Globus pallidus (tissue), 1 donor: ENCODE measurements at places on chromosomes 5 and 9.

DNA sequence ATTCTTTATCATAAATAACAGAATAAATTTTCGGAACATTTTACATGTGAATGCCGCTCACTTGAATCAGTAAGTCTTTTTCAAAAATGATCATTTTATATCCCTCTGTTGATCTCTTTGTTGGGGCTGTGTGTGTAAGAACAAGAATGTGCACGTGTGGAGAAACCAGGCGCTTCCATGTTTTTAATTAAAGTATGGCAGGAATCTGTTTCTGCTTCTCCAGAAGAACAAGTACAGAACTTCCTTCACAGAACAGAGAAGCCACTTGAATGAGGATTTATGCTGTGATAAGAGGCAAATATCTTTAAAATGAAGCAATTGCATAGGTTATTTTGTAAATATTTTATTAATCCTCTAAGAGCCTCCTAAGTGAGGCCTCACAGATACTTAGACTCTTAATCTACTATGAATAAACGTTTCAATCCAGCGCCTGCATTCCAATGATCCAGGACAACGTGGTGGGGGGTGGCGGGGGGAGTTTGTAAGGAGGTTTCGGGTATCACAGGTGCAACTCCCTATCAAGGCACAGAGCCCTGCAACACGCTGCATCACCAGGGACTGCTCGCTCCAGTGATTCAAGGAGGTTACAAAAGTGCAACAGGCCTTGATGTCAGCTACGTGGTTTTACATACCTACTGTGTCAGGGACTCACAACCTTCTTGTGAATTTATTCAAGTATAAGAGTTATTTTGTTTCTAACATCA is 409.2 kb downstream of the BNC2 start:
- no peak for DNase-seq

DNA sequence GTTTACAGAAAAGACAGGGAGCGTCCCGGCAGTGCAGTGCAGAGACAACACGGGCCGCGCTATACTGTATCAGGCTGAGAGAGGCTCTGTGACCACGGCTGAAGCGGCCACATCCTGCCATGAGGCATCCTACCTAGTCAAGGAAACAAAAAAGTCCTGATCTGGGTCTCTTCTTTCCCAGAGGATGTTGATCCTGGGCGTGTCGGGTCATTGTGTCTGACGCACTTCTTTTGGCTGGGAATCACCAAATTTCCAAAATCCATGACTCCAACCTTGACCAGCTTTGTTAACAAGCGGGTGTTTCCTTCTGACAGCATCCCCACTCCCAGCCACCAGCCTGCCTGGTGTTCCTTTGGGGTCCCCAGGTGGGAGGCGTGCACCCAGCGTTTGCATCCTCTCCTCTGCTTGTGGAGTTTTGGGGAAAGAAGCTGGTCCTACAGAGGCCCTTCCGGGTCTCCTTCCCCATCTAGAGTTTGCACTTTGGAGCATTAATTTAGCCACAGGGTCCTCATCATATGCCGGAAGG is 91.4 kb upstream of the RAI14 start:
- DNase-seq, result no peak

- no peak for DNase-seq
Observed at GRCh38 chr9:109771087-109771486, 8.9 kb upstream of the PALM2AKAP2 start.

- no peak for DNase-seq
Observed at GRCh38 chr5:113256671-113257452, 177.9 kb downstream of the TSSK1B start.

DNA sequence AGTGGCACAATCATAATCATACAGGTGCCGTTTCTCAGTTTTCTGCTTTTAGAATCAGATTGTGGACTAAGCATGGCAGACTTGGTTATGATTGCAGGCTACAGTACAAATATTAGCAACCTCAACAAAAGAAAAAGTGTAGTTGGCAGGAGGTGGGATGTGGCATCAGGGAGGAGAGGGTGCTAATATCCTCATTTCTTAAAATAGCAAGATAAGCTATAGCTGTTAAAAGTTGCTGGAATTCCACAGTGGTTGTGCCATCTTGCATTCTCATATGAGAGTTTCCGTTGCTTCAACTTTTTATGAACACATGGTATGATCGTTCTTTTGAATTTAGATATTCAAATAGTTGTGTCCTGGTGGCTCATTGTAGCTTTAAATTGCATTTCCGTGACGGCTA is 21.4 kb downstream of the PIP5K1B start:
- DNase-seq, result no peak

- DNase-seq, result no peak
Observed at GRCh38 chr9:107650995-107651394, 161.4 kb upstream of the KLF4 start.

DNA sequence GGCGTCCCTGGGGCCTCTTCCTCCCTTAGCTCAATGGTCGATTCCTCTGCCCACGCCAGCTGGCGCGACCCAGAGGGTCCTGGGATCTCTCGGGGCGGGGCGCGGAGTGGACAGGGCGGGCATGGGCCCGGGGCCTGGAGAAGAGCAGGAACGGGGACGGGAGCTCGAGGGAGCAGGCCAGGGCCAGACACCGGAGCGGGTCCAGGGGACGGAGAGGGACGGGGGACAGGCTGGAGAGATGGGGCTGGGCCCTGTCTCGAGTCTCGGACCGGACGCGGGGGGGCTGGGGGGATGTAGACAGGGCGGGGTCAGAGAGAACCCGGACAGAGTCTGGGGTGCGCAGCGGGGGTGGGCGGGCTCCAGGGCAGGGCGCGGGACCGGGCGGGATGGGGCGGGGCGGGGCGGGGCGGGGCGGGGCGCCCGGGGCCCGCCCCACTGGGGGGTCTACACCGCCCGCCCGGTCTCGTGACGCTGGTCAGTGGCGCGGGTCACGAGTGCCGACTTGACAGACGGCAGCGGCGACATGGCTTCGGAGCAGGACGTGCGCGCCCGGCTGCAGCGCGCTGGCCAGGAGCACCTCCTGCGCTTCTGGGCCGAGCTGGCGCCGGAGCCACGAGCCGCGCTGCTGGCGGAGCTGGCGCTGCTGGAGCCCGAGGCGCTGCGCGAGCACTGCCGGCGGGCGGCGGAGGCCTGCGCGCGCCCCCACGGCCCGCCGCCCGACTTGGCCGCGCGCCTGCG is at the start of gene UAP1L1:
Gene UAP1L1 (plus strand): TSS at position 508 of the 738 bp plus-strand sequence. CDS start 16 bp downstream, at position 524.
- peak; percentile 80 for DNase-seq

DNA sequence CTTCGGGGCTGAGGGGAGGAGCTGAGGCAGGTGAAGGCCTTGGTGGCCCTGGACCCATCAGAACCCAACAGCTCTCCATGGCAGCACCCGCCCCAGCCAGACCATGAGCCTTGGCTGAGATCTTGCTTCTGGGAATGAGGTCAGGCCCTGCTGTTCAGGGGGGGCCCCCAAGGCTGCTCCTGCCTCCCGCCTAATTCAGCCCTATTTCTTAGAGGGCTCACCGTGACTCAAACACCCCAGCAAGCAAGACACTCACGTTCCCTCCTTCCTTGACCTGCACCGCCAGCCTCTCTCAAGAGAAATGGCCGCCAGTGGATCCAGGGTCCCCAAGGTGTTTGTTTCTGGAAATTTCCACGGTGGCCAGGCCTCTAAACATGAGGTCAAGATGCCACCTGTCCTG is 61.4 kb upstream of the PPP1R26 start:
- no peak for DNase-seq
